ENCODE measurements at places on chromosomes 11 and 22. TPM values are rescaled to one million over a fixed set of nuclear protein-coding genes. Genes with fewer than 3 reads are reported as not detected.

The GPR83 gene
- total RNA-seq: not detected

The IFITM10 gene
- 5.5 TPM for total RNA-seq

The IL17RA gene
- total RNA-seq: 5.0 TPM

The TSPAN32 gene
- not detected for total RNA-seq

The HEPN1 gene
- not detected for total RNA-seq

GRCh38 chr11:124442442-124442841, 3.1 kb downstream of the OR8B8 start:
- no peak for DNase-seq
- peaks cover 13% of the 10 kb centered on the region for H3K27me3 ChIP-seq
- no peak overlapping the region for H3K27ac ChIP-seq
- no peaks in the 10 kb centered on the region for H3K4me1 ChIP-seq
- H3K36me3 ChIP-seq: no peaks in the 10 kb centered on the region
- no peak overlapping the region for H3K4me3 ChIP-seq

DNA sequence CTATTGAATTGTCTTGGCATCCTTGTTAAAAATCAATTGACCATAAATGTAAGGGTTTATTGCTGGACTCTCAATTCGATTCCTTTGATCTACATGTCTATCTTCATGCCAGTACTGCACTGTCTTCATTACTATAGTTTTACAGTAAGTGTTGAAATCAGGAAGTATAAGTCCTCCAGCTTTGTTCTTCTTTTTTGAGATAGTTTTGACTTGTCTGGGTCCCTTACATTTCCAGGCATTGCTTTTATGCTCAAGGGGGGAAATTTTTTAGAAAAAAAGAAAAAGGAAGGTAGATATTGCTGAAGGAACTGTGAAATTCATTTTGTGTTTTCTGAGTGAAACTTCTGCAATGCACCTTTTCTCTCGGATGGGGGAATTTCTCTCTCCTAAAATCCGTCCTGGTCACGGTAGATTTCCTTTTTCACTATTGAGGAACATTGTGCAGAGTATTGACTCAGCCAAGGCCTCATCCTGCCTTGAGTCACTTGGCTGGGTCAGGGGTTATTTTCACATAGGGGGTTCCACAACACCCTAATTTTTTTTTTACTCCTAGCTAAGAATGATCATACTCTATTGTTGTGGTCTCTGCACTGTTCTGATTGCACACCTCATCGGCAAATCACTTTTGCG, 2.8 kb upstream of the ACER3 start:
- DNase-seq: no peak
- no peak overlapping the region for H3K27ac ChIP-seq
- no peaks in the 10 kb centered on the region for H3K27me3 ChIP-seq
- H3K36me3 ChIP-seq: no peaks in the 10 kb centered on the region

DNA sequence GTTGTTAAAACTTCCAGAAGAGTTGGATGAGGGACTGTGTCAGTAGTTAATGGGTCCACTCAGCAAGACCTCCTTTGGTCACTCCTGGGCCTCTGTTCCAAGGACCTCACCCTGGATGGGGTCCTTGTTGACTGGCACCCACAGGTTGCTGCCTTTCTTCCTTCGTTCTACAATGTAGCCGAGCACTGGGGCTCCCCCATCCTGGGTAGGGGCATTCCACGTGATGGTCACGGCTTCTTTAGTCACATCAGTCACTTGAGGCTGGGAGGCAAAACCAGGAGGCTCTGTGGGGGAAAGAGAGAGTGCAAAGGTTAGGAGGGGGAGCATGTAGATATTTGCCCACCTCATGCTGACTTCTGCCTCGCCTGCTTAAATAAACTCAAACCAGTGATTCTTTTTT, 12.0 kb downstream of the TMEM86A start:
- peaks cover 89% of the 10 kb centered on the region for H3K27me3 ChIP-seq
- no peak overlapping the region for H3K27ac ChIP-seq
- no peaks in the 10 kb centered on the region for H3K4me1 ChIP-seq
- no peak for DNase-seq
- H3K4me3 ChIP-seq: no peak overlapping the region
- H3K36me3 ChIP-seq: no peaks in the 10 kb centered on the region

DNA sequence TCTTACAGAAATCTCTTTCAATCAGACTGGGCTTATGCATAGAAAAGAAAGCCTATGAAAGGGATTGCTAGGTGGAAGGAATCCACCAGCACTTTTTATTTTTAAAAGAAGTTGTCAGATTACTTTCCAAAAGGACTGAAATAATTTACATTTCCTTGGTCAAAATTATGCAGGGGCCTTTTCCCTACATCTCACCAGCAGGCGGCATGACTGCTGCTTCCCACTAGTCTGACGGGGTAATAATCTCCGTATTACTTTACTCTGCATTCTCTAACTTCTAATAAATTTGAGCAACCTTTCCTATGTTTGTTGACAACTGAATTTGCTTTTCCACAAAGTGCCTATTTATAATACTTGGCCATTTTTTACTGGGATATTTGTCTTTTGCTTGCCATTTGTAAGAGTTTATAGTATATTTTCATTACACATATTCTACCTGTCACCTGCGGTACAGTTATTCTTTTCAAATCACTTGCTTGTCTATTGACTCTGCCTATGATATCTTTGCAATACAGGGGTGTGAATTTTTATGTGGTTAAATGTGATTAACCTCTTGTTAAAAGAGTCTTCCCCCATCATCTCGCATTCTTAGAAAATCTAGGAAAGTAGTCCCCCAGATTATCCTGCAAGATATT, 51.9 kb upstream of the USP47 start:
- H3K27ac ChIP-seq: no peak overlapping the region
- no peak overlapping the region for H3K4me3 ChIP-seq
- no peak for DNase-seq
- no peaks in the 10 kb centered on the region for H3K27me3 ChIP-seq
- H3K36me3 ChIP-seq: no peaks in the 10 kb centered on the region

- H3K4me1 ChIP-seq: no peaks in the 10 kb centered on the region
- no peaks in the 10 kb centered on the region for H3K36me3 ChIP-seq
- no peaks in the 10 kb centered on the region for H3K27me3 ChIP-seq
- no peak overlapping the region for H3K4me3 ChIP-seq
- no peak for DNase-seq
Measured at GRCh38 chr22:28111501-28112189, 192.6 kb upstream of the PITPNB start.

GRCh38 chr22:37752189-37753087, 55.3 kb upstream of the GCAT start:
- peaks cover 30% of the 10 kb centered on the region for H3K36me3 ChIP-seq
- no peaks in the 10 kb centered on the region for H3K27me3 ChIP-seq
- H3K27ac ChIP-seq: peak overlapping the region; percentile 95
- H3K4me1 ChIP-seq: peaks cover 76% of the 10 kb centered on the region
- peak; percentile 100 for DNase-seq

DNA sequence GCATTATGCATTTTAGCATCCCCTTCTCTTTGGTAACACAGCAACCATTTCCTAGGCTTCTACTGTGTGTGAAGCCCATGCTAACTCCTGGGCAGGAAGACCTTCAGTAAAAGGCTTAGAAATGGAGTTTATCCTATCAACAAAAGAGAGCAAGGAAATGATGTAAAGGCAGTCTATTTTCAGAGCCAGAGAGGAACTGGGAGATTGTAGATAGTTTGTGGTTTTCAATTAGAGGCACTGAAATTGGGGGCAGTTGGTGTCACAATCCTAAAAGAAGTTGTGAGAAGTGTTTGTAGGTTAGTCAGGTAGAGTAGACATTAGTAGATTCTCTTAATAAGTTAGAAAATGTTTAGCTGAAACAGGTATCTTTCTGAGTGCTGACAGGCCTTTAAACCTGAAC, 7.1 kb downstream of the ACAD8 start:
- peaks cover 7% of the 10 kb centered on the region for H3K4me1 ChIP-seq
- no peak overlapping the region for H3K4me3 ChIP-seq

DNA sequence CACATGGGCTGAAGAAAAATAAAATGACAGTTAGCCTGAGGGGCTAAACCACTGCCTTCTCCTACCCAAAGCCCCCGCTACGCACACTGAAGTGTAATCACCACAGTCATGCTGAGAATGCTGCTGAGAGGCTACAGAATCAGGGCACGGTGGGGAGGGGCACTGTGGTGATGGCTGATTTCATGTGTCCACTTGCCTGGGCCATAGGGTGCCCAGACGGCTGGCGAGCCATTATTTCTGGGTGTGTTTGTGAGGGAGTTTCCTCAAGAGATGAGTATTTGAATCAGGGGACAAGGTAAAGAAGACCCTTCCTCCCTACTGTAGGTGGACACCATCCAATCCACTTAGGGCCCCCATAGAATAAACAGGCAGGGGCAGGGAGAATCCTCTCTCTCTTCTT, 1313.2 kb downstream of the TBC1D22A start:
- H3K4me3 ChIP-seq: no peak overlapping the region
- H3K27ac ChIP-seq: no peak overlapping the region
- DNase-seq: no peak
- H3K27me3 ChIP-seq: peaks cover 89% of the 10 kb centered on the region
- H3K36me3 ChIP-seq: no peaks in the 10 kb centered on the region
- H3K4me1 ChIP-seq: no peaks in the 10 kb centered on the region
